Non-pigmented ciliary epithelial cell (primary cell): ENCODE measurements at places on chromosomes 4 and X.

- DNase-seq = no peak
These were observed 64.2 kb downstream of the GEMIN8 start for GRCh38 chrX:13965531-13965930.

GRCh38 chrX:13669246-13669737, 16.4 kb downstream of the TCEANC start:
- peak; percentile 78 for DNase-seq

GRCh38 chrX:120023259-120023658, 54.2 kb downstream of the RHOXF2B start:
- DNase-seq = no peak

GRCh38 chrX:129984111-129984958, 1.9 kb downstream of the BCORL1 start:
- DNase-seq = no peak

GRCh38 chrX:46648660-46649059, 75.1 kb downstream of the CHST7 start:
- no peak for DNase-seq

DNA sequence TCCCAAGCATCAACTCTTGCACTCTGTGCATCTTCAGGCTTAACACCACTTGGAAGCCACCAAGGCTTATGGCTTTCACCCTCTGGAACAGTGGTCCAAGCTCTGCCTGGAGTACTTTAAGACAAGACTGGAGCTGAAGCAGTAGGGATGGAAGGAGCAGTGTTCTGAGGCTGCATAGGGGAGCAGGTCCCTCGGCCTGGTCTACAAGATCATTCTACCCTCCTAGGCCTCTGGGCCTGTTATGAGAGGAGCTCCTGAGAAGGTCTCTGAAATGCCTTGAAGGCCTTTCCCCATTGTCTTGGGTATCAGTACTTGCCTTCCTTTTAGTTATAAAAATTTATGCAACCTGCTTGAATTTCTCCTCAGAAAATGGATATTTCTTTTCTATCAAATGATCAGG, 286.7 kb downstream of the CPXCR1 start:
- no peak for DNase-seq

DNA sequence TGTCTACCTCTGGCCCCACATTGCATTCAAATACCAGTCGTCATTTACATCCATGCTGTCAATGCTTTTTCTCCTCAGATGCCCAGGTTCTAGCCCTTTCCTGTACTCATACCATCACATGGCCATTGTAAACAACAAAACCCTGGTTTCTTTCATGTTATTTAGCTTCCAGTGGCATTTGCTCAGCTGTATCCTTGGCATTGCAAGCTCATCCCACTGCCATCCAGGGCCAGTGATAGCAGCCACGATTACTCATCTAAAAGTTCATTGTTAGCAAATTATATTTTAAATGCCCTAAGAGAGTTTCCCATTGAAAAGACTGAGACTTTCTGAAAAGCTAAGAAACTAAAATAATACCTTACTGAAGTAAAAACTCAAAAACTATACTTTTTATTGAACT, 34.0 kb downstream of the VEGFC start:
- no peak for DNase-seq

DNA sequence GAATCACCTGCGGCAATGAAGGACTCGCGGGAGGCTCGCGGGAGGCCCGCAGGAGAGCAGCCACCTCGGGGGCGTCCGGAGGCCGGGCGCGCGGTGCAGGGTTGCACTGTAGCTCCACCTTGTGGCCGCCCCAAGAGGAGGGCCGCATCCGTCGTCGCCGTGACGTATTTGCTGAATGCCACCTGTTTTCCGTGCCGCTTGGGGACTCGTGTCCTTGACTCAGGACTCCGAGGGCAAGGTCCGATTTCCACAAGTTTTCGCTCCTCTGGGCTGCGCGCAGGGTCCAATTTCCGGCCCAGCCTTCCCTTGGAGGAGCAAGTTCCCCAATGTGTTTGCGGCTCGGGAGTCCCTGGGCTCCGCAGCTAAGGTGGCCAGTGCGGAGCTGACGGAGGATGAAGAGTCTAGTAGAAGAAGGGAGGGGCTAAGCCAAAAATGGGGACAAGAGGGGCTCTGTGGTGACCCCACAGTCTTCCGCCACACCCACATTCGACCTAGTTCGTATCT, 10.7 kb upstream of the DLG3 start:
- no peak for DNase-seq

GRCh38 chr4:159269956-159270355, 167.1 kb downstream of the RAPGEF2 start:
- no peak for DNase-seq

- no peak for DNase-seq
These were observed 3.9 kb downstream of the MAMLD1 start for GRCh38 chrX:150366951-150367545.

DNA sequence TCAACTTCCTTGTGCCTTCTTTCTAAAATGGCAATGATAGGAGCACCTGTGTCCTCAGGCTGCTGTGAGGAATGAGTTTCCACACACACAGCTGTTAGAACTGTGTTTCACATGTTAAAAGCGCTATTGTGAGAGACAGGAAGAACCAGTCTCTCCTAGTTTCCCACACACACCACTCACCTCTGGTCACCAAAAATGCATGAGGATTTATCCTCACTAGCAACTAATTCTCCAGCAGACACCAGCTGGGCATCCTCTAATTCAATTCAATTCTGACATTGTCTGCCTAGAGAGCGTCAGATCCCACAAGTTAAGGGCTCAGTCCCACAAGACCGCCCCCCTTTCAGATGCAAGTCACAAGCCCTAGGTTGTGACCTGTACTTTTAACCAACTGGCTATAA, 29.0 kb upstream of the SLC2A9 start:
- DNase-seq = no peak

DNA sequence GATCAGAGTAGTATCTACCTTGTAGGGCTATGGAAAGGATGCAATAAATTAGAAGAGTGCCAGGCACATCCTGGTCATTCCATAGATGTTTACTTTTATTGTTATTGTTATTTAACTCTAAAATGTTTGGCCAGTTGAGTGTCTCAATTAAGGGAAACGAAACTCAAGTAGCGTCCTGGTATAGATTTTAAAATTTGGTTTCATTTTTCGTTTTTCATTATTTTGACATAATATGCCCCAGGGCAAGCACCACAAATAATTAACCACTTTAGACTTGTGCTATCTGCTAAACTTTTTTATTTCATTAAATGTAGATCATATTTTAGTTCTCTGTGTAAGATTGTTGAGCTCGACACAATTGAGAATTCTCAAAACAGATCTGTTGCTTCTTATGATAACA, 179.7 kb upstream of the PRPS2 start:
- no peak for DNase-seq

DNA sequence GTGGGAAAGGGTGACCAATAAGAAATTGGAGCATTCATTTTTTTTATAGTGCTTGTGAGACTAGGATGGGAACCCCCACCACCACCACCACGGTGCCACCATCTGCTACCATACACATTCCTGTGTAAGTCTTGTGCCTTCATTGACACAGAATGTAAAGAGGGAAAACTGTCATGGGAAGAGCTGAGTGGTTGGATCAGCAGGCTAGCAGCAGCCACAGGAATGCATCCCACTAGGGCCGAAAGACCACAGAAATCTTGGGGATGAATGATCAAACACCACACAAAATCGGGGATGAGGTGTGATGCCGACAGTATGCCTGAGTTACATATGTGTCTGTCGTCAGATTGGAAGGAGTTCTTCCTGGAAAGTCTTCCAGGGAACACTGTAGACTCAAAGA, 69.2 kb downstream of the SRPX start:
- peak; percentile 54 for DNase-seq

DNA sequence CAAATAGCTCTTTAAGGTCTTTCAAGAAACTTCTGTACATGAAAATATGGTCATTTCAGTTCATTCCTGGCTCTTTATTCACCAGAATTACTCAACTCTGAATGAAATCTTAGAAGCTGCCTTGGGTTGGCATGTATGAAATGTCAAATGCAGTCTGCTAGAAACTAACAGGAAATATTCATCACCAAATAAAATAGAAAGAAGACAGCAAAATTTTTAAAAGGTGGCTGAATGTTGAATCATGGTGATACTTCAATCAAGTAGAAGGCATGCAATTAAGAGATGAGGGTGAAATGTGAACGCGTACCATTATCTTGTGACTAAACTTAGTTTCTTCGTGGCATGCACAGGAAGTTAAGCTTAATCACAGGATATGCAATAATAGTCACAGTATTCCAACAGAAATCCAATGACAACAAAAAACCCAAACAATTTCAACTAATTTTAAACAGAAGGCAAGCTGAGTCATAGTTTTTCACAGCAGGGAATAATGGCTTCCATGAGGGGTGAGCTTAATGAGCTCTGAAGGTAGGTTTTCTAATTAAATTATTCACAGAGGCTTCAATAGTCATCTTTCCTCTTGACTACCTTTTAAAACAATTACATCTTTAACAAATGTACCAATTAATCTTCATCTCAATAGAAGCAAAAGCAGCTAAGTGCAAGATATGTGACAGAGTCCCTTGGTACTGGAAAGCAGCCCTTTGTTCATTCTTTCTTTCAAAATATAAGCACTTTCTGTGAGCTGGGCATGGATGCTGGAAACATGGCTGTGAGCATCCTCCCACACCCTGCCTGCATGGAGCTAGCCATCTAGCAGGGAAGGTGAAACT, 44.5 kb downstream of the SCFD2 start:
- DNase-seq = peak; percentile 55

- no peak for DNase-seq
These were observed 470.8 kb upstream of the IGFBP7 start for GRCh38 chr4:57580710-57581599.

GRCh38 chrX:134484039-134484438, 24.1 kb downstream of the HPRT1 start:
- DNase-seq = no peak

GRCh38 chr4:42326524-42326923, 70.8 kb upstream of the SHISA3 start:
- DNase-seq = no peak

GRCh38 chr4:145216535-145216934, 36.1 kb upstream of the OTUD4 start:
- DNase-seq = no peak

- DNase-seq = no peak
These were observed 57.7 kb downstream of the PRPS1 start for GRCh38 chrX:107686026-107686425.

GRCh38 chr4:3462790-3463415, at the start of gene DOK7:
Gene DOK7, plus strand, starts transcription at chr4:3463306. Its CDS starts 70 bp downstream, at chr4:3463376.
- DNase-seq = no peak

GRCh38 chr4:185682236-185682635, 129.8 kb downstream of the SORBS2 start:
- peak; percentile 24 for DNase-seq

- no peak for DNase-seq
These were observed 103.8 kb upstream of the PPP3CA start for GRCh38 chr4:101451086-101451485.

GRCh38 chr4:155564086-155564485, 102.6 kb upstream of the GUCY1A1 start:
- DNase-seq = no peak

- no peak for DNase-seq
These were observed 68.7 kb upstream of the GUCY1A1 start for GRCh38 chr4:155597933-155598451.

DNA sequence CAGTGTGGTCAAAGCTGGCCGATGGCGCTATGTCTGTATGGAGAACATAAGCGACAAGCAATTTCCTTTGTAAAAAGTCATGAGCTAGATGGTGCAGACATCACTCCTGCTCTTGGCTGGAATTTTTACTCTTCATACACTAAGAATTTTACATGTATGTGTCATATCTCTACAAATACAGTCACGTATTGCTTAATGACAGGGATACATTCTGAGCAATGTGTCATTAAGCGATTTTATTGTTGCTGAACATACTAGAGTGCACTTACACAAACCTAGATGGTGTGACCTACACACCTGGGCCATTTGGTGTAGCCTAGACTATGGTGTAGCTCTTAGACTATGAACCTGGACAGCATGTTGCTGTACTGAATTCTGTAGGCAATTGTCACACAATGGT, 185.4 kb downstream of the SOWAHB start:
- DNase-seq = no peak

DNA sequence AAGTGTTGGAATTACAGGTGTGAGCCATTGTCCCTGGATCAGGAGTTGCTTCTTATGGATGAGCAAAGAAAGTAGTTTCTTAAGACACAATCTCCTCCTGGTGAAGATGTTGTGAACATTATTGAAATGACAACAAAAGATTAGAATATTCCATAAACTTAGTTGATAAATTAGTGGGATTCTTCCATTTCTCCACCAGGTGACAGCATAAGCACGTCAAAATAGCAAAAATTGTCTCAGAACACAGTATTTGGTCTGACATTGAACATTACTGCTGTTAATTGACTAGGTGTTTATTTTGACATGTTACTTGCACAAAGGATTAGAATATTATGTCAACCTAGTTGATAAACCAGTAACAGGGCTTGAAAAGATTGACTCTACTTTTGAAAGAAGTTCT, 21.6 kb downstream of the CLDN34 start:
- no peak for DNase-seq

DNA sequence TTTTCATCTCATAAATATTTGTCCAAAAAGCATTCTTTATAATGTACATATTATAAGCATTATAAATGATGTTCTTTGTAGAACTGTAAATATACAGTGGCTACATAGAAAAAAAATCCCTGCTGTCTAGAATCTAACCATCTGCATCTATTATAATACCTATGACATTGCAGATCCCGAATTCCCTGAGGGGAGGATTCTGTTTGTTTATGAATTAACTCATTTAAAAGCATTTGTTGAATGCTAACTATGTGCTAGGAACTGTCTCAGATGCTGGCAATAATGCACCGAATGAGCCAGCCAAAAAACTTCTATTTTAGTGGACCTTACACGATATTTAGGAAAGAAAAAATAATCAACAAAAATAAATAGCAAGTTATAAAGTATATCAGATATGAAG, 189.6 kb downstream of the PACRGL start:
- no peak for DNase-seq

- DNase-seq = no peak
These were observed 120.3 kb downstream of the ARHGEF9 start for GRCh38 chrX:63664741-63665140.

DNA sequence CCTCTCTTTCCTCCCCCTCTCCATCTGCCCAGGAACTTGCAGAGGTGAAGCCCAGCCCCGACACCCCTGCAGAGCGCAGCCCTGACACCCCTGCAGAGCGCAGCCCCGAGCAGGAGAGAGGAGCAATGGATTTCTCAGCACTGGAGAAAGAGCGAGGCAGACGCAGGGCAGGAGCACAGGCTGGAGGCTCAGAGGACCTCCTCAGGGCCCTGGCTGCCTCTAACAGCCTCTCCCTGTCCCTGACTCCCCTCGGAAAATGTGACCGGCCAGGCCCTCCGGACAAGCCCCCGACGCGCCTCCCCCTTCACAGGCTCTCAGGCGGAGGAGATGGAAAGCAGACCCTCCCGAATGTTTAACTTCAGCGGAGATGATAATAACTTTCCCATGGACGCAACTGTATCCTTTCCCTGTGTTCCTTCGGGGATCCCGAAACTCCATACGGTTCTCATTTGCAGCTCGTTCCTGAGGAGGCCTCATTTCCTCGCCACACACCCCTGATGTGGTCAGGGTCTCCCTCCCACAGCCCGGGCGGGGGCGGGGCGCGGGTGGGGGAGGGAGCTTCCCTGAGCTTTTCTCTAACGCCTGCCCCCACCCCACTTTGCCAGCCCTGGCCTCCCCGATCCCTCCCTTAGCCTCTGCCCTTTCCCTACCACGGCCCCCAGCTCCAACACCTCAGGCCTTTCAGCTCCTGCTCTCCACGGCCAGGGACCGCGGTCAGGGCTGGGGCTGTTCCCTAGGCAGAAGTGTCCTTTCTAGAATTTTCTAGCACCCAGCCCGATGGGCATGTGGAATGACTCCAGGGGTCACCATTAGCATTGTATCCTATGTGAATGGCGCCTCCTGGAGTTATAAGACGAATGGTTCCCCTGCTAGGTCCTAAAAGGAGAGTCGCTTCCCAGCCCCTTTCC, 201.1 kb upstream of the BCOR start:
- DNase-seq = no peak

- no peak for DNase-seq
These were observed 684.2 kb downstream of the PCDH18 start for GRCh38 chr4:136847881-136848621.
